Esophagus mucosa (tissue), 1 donor: ENCODE measurements at places on chromosomes 3 and 15. TPM values are rescaled to one million over a fixed set of nuclear protein-coding genes. Genes with fewer than 3 reads are reported as not detected.

THSD4 gene
- 121 TPM for total RNA-seq

SCN5A gene
- not detected for total RNA-seq

CIP2A gene
- total RNA-seq, result 6.9 TPM

CD86 gene
- total RNA-seq, result 1.2 TPM

DOCK3 gene
- 0.84 TPM for total RNA-seq

KLHL40 gene
- not detected for total RNA-seq

SLC24A5 gene
- total RNA-seq, result not detected

CCR3 gene
- not detected for total RNA-seq

ISLR gene
- 2.2 TPM for total RNA-seq

TF gene
- 63.3 TPM for total RNA-seq

MAN2A2 gene
- 15.3 TPM for total RNA-seq

MUSTN1 gene
- total RNA-seq, result 0.40 TPM

USP13 gene
- 3.3 TPM for total RNA-seq

ZBED2 gene
- 6.8 TPM for total RNA-seq

SLC15A2 gene
- total RNA-seq, result 3.8 TPM

MKRN3 gene
- total RNA-seq, result 2.5 TPM

SPINT1 gene
- total RNA-seq, result 127 TPM

BLOC1S6 gene
- total RNA-seq, result 18.1 TPM

OSBPL10 gene
- total RNA-seq, result 29.1 TPM

EHD4 gene
- total RNA-seq, result 32.0 TPM
